PC-3 (cell line): ENCODE measurements at places on chromosomes 11 and 22.

GRCh38 chr11:2825889-2826678 lies 59.5 kb downstream of the CDKN1C start:
- DNase-seq, result peak; percentile 88

DNA sequence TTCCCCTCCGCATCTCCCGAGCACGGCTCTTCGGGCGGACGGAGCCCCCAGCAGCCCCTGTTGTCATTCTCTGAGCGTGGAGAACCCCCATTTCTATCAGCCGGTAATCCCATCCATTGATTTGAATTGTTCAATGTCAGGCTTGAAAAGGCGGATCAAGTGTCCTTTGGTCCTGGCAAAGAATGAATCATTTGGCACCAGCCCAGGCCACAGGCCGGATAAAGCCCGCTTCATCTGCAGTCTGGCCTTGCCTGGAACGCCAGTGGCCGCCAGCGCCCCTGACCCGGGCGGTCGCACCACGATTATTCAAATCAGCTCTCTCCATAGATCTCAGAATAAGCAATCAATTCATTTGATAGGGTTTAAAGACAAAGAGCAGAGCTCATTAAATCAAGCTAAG lies 188.9 kb downstream of the BRD1 start:
- peak; percentile 82 for DNase-seq

DNA sequence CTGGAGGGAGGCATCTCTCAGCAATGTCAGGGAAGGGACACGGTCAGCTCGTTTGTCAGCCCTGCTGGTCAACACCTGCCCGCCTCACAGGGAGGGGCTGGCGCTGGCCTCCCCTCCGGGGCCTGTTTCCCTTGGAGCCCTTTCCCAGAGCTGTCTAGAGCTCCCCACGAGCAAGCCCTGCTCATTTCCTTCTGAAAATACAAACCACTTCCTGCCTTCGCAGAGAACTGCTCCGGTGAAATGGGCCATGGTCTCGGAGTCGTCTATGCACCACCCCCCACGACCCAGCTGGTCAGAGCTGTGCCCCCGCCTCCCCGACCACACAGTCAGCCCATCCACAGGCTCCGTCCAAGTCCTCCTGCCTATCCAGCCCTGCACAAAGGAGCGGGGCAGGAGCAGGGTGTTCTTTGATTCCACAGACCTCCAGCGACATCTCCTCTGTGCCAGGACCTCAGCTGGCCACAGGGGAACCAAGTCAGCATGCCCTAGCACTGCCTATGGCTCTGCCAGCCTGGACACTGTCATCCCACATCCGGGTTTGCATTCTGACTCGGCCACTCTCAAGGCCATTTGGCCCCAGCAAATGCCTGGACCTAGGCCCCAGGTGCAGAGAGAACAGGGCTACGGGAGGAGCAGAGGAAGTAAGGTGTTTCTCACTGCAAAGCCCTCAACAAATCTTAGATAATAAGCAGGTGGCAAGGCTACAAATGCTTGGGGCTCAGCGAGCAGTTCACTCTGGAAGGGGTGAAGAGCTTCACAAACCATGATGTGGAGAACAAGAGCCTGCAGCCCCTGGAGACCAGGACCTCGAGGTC lies 82.1 kb upstream of the WNT11 start:
- DNase-seq, result no peak

DNA sequence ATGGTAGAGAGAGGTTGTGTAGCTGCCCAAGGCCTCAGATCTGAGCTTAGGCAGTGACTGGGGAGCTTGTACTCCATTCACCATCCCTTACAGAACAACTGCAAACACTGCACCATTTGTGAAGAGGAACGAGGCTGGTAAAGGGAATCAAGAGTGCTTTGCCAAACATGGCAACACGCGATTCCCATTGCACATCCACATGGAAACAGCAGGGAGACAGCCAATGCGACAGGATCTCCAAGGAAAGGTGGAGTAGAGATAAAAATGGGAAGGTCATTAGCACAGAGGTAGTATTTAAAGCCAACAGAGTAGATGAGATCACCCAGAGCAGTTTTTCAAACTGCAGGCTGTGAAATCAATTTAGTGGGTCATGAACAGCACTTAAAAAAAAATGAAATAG lies 42.0 kb downstream of the TCF20 start:
- no peak for DNase-seq

GRCh38 chr11:10405865-10406592 lies 49.0 kb upstream of the AMPD3 start:
- DNase-seq, result peak; percentile 87

GRCh38 chr11:121109471-121109870 lies 8.4 kb downstream of the TECTA start:
- no peak for DNase-seq

DNA sequence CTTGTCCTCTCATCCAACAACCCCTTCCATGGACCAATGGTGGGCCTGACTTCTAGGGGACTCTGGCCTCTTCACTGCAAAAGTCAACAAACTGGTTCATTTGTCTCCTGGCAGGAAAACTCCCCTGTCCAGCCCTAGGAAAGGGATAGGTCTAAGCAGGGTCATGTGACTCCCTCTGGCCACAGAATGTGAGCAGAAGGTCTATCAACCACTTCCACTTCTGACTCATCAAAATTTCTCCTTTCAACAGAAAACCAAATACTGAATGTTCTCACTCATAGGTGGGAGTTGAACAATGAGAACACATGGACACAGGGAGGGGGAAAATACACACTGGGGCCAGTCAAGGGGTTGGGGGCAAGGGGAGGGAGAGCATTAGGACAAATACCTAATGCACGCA lies 1.3 kb upstream of the ISX start:
- DNase-seq, result peak; percentile 31

GRCh38 chr11:6927030-6927617 lies 898 bp downstream of the ZNF215 start:
- DNase-seq, result no peak

DNA sequence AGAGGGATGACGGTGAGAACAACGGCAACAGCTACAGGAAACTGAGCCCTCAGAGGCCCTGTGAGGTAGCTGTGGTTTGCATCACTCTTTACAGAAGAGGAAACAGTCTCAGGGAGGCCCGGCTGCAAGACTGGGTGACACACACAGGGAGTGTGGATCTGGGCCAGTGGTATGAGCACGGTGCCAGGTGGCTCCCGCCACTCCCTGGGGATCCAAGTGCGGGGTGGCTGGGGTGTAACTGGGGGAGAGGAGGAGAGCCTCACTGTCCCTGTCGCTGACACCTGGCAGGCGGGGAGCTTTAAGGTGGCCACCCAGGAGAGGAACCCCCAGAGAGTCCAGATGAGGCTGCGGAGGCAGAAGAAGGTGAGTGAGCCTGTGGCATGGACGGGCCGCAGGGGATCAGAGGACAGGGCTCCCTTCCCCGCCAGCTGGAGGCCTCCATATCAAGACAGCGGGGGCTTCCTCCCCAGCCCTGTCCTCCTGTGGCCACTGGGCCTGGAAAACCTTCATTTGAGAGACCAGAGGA lies 5.6 kb downstream of the RGL4 start:
- DNase-seq, result no peak

GRCh38 chr22:27684901-27685300 lies 116.7 kb downstream of the MN1 start:
- no peak for DNase-seq

DNA sequence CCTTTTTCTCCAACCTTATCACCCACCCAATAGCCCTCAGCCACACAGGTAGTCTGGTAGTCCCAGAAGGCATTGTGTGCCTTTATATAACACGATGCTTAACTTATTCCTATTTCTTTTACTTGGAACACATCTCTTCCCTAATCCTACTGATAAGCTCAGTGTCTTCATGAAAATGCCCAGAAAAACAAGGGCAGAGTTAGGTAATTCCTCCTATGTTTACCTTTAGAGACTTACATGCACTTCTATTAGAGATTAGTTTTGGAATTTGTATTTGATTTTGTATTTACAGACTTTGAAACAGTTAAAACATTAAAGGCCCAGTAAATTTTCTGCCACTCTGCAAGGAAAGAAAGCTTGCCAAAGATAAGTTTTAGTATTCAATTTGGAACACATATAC lies 637.8 kb upstream of the CCDC90B start:
- DNase-seq, result no peak

DNA sequence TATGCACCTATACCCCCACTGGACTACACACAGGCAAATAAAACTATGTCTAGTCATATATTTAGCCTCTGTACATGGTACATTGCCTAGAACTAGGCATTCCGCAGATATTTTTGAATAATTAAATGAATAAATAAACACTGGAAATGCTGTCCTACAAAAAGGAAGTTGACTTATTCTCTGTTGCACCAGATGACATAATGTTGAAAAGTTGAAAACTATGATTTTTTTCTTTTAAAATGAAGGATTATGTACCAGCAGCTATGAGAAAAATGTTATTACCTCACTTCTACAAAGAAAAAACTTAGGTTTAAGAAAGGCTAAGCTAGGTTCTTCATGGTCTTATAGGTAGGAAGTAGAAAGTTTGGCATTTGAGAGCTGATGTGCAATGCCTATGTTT lies 856.6 kb downstream of the METTL15 start:
- no peak for DNase-seq

- no peak for DNase-seq
Measured at GRCh38 chr22:40609216-40609615, 27.3 kb downstream of the MRTFA start.

- no peak for DNase-seq
Measured at GRCh38 chr11:133952199-133953190, 4.3 kb downstream of the IGSF9B start.

DNA sequence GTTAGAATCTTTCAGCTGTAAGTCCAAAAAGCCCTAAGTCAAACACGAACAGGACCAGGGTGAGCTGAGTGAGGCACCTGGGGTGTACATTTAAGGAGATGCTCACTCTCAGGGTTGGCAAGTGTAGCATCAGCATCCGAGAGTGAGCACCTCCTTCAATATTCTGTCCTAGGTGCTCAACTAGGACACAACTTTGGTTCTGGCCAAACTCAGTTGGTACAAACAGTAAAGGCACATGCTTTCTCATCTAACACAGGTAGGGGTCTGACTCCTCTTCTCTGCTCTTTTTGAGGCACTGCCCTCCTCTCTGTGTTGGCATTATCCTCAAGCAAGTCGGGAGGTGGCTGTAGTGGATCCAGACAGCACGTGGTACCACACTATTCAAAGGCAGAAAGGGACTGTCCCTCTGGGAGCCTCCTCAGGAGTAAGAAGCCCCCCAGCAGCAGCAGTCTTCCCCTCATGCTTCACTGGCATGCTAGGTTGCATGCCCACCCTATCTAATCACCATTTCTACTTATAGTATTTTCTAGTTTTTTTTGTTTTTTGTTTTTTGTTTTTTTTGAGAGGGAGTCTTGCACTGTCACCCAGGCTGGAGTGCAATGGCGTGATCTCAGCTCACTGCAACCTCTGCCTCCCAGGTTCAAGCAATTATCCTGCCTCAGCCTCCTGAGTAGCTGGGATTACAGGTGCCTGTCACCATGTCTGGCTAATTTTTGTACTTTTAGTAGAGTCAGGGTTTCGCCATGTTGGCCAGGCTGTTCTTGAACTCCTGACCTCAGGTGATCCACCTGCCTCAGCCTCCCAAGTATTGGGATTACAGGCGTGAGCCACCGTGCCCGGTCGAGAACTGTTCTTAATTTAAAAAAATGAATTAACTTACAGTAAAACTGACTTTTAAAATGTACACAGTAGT lies 14.7 kb upstream of the MAPK1 start:
- DNase-seq, result no peak

- peak; percentile 47 for DNase-seq
Measured at GRCh38 chr11:3605771-3606203, 36.0 kb downstream of the ART5 start.

DNA sequence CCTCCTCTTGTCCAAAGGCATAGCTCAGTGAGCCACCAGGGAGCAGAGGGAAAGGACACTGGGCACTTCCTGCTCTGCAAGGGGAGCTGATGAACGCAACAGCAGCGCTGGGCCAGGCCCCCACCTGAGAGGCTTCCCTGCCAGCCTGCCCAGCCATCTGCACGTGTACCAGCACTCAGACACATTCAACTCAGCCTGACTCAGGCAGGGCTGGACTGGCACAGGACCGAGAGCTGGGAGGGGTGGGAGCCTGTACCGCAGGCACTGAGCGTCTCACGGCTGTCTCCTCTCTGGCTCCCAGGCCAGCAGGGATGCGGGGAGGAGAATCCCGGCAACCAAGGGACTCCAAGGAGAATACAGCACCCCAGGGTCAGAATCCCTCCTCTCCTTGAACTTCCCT lies 411.8 kb downstream of the CTTN start:
- DNase-seq, result no peak

- no peak for DNase-seq
Measured at GRCh38 chr11:107505647-107506225, 48.1 kb upstream of the CWF19L2 start.

DNA sequence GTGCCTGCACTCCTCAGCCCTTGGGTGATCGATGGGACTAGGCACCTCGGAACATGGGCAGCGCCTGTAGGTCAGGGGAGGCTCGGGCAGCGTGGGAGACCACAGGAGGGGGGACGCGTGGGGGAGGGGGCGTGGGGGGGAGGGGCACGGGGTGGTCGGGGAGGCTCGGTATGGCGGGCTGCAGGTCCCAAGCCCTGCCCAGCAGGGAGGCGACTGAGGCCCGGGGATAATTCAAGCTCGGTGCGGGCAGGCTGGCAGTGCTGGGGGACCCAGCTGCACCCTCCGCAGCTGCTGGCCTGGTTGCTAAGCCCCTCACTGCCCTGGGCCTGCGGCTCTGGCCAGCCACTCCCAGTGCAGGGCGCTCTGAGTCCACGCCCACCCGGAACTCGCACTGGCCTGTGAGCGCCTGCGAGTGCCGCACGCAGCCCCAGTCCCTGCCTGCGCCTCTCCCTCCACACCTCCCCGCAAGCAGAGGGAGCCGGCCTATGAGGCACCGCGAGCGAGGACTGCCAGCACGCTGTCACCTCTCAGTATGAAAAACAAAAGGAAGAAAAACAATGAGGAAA lies 1698.3 kb upstream of the RAG2 start:
- DNase-seq, result no peak

DNA sequence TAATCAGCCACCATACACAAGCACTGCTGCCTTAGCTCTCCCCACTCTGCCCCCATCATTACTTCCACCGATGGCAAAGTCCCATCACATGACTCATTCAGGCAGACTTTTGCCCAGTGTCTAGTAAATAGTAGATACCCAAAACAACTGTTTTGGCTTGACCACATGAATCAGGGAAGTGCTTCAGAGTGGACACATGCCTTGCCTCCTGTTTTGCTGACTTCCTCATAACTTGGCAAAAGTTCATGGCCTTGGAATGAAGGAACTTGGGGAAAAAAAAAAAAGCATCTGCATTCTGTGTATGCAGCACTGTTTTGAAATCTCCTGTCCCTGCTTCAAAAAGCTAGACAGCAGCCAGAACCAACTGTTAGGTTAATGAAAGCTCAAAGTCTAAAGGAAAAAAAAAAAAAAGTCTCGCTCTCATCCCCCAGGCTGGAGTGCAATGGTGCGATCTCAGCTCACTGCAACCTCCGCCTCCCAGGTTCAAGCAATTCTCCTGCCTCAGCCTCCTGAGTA lies 335.3 kb downstream of the FAM181B start:
- no peak for DNase-seq

- DNase-seq, result peak; percentile 33
Measured at GRCh38 chr22:46052801-46053562, 76.0 kb upstream of the WNT7B start.

GRCh38 chr11:18588297-18589252 lies at the start of gene UEVLD:
Gene UEVLD, minus strand, starts transcription at chr11:18588734. Its CDS starts 80 bp downstream, at chr11:18588654.
- peak; percentile 85 for DNase-seq

- DNase-seq, result no peak
Measured at GRCh38 chr11:36340897-36341296, 44.8 kb downstream of the PRR5L start.
